ENCODE measurements at places on chromosomes 4 and X. TPM values are rescaled to one million over a fixed set of nuclear protein-coding genes. Genes with fewer than 3 reads are reported as not detected.

- no peak for DNase-seq
Measured at GRCh38 chr4:71266090-71266794, 72.6 kb upstream of the SLC4A4 start.

GRCh38 chrX:54810532-54810931 lies 3.0 kb downstream of the MAGED2 start:
- DNase-seq: no peak

DNA sequence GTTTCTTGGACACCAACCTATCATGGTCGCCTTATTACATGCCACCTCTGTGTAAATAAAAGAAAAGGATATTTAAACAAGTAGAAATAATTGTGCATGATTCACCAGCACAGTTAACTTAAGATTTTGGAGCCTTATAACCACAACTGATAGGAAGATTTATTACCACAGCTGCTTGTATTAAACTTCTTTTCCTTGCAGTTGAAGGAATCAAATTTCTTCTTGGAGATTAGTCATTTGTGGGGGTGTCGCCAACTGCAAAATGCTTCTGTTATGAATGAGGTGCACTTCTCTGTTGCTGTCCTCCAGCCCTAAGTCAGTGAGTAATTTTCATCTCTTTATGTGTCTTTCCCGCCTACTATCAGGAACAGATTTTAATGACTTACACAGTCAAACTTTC lies 73.3 kb downstream of the OR13H1 start:
- no peak for DNase-seq

DNA sequence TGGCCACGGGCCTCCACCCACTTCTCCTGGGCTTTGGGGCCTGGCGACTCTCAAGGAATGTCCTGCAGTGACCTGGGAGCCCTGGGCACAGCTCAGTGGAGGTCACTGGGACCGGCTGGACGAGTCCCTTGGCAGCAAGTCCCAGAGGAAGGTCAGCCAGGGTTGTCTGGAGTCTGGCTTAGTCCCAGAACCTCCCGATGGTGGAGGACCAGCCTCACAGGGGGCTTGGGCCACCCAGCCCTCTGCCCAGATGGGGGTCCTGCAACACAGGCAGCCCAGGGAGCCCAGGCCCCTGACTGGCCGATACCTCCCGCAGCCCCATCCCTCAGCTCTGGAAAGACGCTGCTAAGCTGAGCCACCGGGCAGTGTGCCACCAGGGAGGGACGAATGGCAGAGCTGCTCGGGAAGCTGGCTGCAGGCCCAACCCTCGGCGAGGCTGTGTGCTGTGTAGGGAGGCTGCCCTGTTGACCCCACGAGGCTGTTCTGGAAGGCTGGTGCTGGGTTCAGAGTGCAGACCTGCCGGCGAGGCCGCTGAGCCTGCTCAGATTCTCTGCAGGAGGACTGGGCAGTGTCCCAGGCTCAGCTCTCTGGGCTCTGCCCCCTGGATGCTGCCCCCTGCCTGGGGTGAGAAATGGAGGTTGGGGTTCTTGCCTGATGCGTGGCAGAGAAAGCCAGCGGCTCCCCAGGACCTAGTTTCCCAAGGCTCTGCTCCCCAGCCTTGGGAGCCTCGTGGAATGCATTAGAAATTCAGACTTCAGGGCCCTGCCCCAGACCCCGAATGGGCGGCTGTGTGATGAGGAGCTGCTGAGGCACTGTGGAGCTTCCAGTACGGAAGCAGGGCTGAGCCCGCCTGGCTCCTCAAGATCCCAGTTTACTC lies 61.7 kb downstream of the ADRA2C start:
- peak; percentile 88 for DNase-seq

- no peak for DNase-seq
Measured at GRCh38 chr4:39004758-39005157, 27.5 kb downstream of the TMEM156 start.

DNA sequence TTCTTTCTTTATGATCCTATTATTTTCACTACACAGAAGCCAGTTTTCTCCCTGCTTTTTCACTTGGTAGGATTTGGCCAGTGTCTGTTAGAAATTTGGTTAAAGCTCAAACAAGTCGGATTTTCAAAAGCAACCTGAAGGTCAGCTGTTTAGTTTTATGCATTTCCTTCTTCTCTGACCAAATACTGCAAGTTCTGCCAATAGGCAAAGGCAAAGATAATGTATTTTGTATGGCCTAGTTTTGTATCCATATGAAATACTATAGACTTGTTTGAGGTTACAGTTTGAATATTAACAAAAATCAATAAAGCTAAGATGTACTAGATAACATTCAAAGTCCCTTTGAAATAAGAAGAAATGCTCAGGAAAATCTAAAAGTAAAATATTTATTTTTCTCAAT lies 439.4 kb downstream of the TRIML1 start:
- DNase-seq: no peak

- no peak for DNase-seq
Measured at GRCh38 chrX:41596596-41596995, 92.2 kb upstream of the GPR34 start.

XKRX gene
- total RNA-seq: 15.8 TPM

DNA sequence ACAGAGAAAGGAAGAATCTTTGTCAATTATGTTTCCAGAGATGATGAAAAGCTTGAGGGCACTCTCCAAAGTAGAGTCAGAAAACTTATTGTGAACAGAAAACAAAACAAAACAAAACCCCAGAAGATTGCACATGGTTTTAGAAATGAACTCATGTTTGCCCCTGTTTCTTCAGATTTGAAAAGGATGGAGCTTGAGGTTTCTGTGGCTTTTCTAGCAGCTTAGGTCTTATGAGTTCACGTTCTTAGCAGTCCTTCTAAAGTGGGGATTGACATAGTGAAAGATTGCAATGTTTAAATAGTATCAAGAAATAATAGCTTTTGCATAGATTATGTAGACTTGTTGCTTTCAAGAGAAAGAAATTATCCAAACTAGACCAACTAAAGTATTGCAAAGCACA lies 421.8 kb downstream of the GBA3 start:
- no peak for DNase-seq

DNA sequence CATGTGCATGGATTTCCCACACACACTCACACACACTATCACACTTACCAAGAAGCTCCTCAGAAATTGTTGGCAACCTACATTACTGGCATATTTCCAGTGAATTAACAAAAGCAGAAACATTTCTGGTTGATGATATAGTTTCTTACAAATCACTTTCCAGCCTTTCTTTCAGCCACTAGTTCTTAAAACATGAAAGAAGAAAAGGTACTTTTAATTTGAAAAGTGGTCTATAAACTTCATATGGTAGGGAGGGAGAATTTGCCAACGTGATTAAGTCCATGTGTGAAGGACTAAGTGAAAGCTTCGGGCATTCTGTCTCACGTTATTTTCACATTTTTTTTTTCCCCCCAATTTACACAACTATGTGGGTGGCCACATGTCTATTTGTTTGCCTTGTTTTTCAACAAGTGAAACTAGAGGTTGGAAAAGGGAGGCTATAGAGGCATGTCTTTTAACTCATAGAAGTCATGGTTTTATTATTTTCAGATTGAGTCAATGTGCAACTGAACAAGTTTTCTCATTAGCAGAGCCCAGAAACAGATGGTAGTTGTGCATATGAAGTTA lies 832.1 kb upstream of the INTU start:
- DNase-seq: no peak

CYTL1 gene
- not detected for total RNA-seq

VCX2 gene
- not detected for total RNA-seq

GRCh38 chrX:4320436-4320947 lies 607.0 kb upstream of the PRKX start:
- DNase-seq: no peak

IL2 gene
- not detected for total RNA-seq

- DNase-seq: no peak
Measured at GRCh38 chrX:120264341-120264740, 13.7 kb downstream of the ZBTB33 start.

DNA sequence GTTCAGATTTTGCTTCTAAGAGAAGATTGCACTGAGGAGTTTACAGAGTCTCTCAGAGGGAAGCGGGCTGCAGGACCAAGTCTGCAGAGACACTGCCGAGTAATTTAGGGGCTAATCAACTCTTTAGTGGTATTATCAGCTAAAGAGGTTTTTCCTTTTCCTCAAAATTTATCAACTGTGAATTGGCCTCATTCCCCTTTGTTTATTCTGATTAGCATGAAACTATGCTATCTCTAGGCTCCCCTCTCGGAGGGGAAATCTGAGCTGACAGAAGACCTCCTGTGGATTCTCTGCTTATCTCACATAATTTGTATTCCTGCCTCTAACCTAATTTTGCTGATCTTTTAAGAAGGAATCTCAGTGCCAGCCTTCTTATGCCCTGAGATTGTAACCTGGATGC lies 201.0 kb downstream of the DCTD start:
- no peak for DNase-seq

TBC1D8B gene
- total RNA-seq: 13.3 TPM

GRCh38 chr4:78846258-78846657 lies 70.1 kb downstream of the BMP2K start:
- no peak for DNase-seq

DNA sequence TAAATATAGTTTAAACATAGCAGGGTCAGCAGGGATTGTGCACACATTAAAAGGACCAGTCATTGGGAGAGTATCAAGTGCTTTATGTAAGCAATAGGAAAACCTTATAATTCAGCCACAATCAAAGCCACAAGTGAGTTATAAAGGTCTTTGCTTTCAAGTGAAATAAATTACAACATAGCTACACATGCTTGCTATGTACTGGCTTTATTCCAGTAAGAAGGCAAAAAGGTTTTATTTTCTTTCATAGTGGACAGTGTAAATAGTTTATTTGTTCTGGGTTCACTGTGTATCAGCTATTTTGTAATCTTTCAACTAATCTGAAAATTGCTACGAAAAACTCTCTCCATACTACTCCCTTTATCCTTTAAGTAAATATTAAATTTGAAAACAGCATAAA lies 691.4 kb downstream of the PCDH7 start:
- DNase-seq: no peak

ARR3 gene
- not detected for total RNA-seq

- DNase-seq: no peak
Measured at GRCh38 chr4:115113506-115114106, at the start of gene NDST4. TSS of gene NDST4 (minus strand) at chr4:115113620. CDS start at chr4:115077036, 36,584 bp downstream.

GRCh38 chrX:154797006-154797405 lies 8.3 kb downstream of the MPP1 start:
- no peak for DNase-seq

NAP1L2 gene
- 1.4 TPM for total RNA-seq

GRCh38 chr4:82638479-82638878 lies 76.7 kb upstream of the TMEM150C start:
- no peak for DNase-seq

GRCh38 chr4:53461244-53461643 lies 83.8 kb downstream of the FIP1L1 start:
- DNase-seq: no peak

DNA sequence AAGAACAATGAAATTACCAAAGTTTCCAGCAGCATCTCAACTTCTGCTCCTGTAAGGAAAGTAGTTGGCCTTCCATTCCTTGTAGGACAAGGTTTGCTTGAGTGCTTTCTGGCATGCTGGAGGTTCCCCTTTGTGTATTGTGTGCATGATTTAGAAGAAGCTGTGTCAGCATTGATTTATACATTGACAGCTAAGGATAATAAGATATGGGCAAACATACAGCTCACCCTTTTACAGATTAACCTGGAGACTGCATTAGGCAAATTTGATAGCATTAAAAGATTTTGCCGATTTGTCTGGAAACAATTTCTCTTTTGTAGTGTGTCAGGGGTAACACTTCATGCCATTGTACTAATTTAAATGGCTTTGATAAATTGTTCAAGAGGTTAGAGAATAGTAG lies 221.8 kb upstream of the PACRGL start:
- no peak for DNase-seq

CSN1S1 gene
- total RNA-seq: not detected

ADAM29 gene
- total RNA-seq: not detected

AFP gene
- not detected for total RNA-seq

- peak; percentile 87 for DNase-seq
Measured at GRCh38 chrX:19121898-19122640, at the start of gene ADGRG2. TSS of gene ADGRG2 (minus strand) at chrX:19122468. CDS start at chrX:19068834, 53,634 bp downstream.

TGIF2LX gene
- not detected for total RNA-seq

RNF150 gene
- total RNA-seq: 2.1 TPM

DNA sequence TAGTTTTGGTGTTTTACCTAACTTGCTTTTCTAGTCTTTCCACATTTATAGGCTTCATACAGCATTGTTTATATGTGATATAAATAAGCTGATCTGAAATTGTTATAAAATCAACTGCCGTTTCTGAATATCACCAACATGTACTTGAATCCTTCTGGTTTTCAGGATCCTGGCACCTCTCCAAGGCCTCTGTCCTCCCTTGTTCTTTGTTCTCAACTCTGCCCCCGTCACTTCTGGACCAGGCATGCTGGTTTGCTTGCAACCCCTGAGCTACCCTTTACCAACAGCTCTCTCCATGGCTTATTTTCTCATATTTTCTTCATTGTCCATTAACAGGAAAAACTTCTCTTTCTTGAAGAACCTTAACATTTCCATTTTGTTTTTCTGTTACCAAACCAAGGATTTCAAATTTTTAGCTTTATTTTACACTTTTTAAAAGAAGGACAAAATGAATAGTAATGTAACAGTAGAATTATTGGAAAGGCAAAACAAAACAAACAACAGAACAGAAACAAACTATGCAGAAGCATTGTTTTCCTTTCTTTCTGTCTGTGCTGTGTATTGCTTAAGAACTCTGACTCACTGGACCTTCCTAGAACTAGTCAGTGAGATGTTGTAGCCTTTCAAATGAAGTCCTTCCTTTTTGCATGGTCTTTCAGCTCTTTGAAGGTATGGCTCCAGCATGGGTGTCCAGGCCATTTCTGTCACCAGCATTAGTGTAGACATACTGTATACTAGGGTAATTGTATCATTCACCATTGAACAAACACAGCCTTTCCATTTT lies 44.8 kb downstream of the BANK1 start:
- no peak for DNase-seq

GPC4 gene
- total RNA-seq: 58.0 TPM

GRCh38 chr4:93403571-93403970 lies 425.0 kb upstream of the ATOH1 start:
- DNase-seq: no peak

UCP1 gene
- total RNA-seq: not detected

GRCh38 chrX:15963858-15964257 lies 109.2 kb upstream of the AP1S2 start:
- DNase-seq: no peak

- no peak for DNase-seq
Measured at GRCh38 chr4:113276464-113277170, 227.2 kb downstream of the ANK2 start.

GRCh38 chrX:39730662-39731329 lies 367.0 kb downstream of the BCOR start:
- no peak for DNase-seq

SPANXA1 gene
- not detected for total RNA-seq

ESX1 gene
- total RNA-seq: not detected

GRCh38 chr4:66219401-66219800 lies 549.1 kb upstream of the EPHA5 start:
- DNase-seq: no peak

LEF1 gene
- 7.3 TPM for total RNA-seq

GAGE2A gene
- total RNA-seq: 0.71 TPM

SLC9A7 gene
- total RNA-seq: 9.0 TPM

- DNase-seq: no peak
Measured at GRCh38 chrX:23062359-23062758, 62.6 kb downstream of the DDX53 start.

MTMR8 gene
- 4.2 TPM for total RNA-seq

- no peak for DNase-seq
Measured at GRCh38 chrX:155334486-155335336, at the start of gene CLIC2. TSS of gene CLIC2 (minus strand) at chrX:155334614. CDS start at chrX:155334427, 187 bp downstream.
